Activated naive CD8-positive, alpha-beta T cell treated with anti-CD3 and anti-CD28 coated beads for 36 hours (primary cell): ENCODE measurements at places on chromosomes 11 and 22. TPM values are rescaled to one million over a fixed set of nuclear protein-coding genes. Genes with fewer than 3 reads are reported as not detected.
A peak's percentile ranks its signal among the peaks of the same experiment; 100 is the strongest.

- peaks cover 23% of the 10 kb centered on the region for H3K27me3 ChIP-seq
- H3K4me3 ChIP-seq: no peak overlapping the region
- H3K36me3 ChIP-seq: no peaks in the 10 kb centered on the region
- no peak overlapping the region for H3K27ac ChIP-seq
Observed at GRCh38 chr22:27401321-27401720, 400.2 kb downstream of the MN1 start.

The SLC17A6 gene
- total RNA-seq: not detected

The MS4A7 gene
- total RNA-seq: not detected

The SCGB1C1 gene
- not detected for total RNA-seq

DNA sequence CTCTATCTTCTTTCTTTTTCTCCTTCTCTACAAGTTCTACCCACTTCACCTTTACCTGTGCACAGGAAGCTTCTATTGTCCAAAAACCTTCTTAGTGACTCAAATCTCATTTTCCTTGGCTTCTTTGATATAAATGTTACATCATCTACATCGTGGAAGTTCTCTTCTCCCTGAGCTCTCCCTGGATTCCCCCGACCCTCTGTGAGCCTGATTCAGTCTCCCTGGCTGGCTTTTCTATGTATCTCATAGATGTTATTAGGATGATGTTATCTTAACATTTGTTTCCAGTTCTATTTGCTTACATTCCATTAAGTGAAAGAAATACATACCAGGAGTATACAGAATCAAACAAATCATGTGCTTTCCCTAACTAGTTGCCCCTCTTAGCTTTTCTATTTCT lies 235.8 kb upstream of the PITPNB start:
- H3K27ac ChIP-seq: no peak overlapping the region
- H3K27me3 ChIP-seq: no peaks in the 10 kb centered on the region
- no peak overlapping the region for H3K4me3 ChIP-seq
- H3K36me3 ChIP-seq: peaks cover 5% of the 10 kb centered on the region

The LDLRAD3 gene
- 0.12 TPM for total RNA-seq

- no peak overlapping the region for H3K27ac ChIP-seq
- peaks cover 17% of the 10 kb centered on the region for H3K4me1 ChIP-seq
- H3K4me3 ChIP-seq: peak overlapping the region; percentile 65
- H3K27me3 ChIP-seq: peaks cover 60% of the 10 kb centered on the region
Observed at GRCh38 chr22:33923033-33923432, 2.8 kb upstream of the LARGE1 start.

DNA sequence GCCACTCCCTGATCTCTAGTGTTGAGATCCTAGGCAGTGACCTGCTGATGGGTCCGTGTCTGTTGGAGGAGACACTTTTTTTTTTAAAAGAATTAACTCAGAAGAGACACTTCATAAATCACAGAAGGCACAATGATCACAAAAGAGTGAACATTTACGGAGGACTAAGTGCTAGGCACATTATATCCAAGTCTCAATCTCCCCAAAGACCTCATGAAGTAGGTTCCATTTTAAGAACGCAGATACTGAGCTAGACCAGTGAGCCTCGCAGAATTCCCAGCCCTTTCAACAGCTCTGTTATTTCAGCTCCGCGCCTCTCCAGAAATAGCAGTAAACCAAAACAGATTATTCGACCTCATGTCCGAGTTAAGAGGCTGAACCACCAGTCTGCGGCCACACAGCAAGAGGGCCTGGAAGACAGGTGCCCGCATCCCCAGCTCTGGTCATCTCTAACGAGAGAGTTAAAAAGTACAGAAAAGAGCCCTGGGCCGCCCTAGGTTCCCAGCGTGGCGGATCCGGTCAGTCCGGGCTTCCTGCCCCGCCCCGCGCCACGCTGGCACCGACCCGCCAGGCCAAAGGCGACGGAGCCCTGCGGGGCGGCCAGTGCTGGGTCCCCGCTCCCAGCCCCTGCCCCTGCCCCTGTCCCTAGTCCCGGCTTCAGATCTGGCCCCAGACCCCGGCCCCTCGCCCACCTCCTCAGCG lies 612 bp downstream of the XBP1 start:
- peaks cover 52% of the 10 kb centered on the region for H3K4me1 ChIP-seq
- peak overlapping the region; percentile 92 for H3K4me3 ChIP-seq
- peaks cover 45% of the 10 kb centered on the region for H3K36me3 ChIP-seq
